Kidney glomerular epithelial cell (primary cell): ENCODE measurements at places on chromosomes 3 and 15.

GRCh38 chr3:189027626-189028155, 144.1 kb upstream of the TPRG1 start:
- no peak for DNase-seq

- DNase-seq = no peak
Observed at GRCh38 chr3:186515125-186515524, 29.1 kb downstream of the CRYGS start.

DNA sequence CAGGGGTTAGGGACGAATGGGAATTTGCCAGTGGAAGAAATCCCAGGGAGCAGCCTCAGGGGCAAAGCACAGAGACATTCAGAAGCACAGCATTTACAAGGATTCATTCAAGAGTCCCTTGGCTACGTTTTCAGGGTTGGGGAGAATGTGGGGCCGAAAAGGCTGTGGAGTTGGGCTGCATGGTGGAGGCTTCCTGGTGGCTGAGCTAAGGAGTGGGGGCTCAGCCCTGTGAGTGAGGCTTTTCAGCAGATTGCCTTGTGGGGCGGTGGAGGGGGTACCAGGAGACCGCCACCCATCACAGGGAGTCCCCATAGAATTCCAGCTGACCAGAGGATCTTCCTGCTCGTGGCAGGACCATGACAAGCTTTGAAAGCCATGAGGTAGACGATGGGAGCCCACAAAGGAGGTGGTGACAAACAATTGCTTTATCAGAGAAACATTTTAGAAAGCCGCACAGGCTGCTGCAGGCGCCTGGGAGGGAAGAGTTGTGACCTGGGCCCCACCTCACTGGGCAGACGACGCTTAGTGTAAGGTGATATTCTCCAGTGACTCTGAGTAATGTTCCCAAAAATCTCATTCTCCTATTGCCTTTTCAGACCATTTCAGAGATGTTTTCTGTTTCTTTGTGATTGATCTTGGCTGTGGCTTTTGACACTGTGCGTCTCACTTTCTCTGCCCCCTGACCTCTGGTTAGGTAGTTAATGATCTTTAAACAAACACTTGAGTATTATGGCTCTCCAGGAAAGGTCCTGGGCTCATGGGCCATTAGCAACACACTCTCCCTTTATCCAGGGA, 128.0 kb downstream of the DNAJB8 start:
- no peak for DNase-seq

DNA sequence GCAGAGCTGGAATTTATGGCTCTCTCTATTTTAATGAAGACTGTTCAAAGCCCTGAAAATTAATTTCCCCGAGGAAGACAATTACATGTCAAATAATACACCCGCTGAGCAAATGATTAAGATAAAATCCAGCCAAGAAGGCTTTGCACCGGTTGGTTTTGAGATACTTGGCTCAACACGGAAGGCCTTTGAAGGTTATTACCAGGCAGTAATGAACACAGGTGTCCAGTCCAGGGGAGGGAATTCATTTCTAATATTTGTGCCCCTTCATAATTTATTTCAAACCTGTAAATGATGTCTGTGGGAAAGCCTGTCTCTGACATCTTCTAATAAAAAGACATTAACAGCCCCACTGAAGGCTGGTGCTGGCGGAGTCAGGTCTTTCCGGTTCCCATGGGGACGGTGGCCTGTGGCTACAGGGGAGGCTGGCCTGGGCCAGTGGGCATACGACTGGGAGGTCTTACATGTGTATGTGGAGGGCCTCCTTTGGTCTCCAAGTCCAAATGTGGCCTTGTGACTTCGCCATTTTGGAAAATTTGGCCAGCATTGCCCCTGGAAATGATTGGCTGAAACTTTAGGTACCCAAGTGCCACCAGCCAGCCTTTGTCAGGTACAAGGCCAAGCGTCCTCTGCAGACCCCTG, 49.9 kb upstream of the IQSEC1 start:
- no peak for DNase-seq

- no peak for DNase-seq
Observed at GRCh38 chr3:42545284-42545900, 36.4 kb downstream of the SEC22C start.

GRCh38 chr15:90790057-90790456, 72.9 kb downstream of the BLM start:
- DNase-seq = peak; percentile 64
